ENCODE measurements at places on chromosomes 1 and 21. TPM values are rescaled to one million over a fixed set of nuclear protein-coding genes. Genes with fewer than 3 reads are reported as not detected.

CEPT1 gene
- 28.6 TPM for polyA plus RNA-seq

GDAP2 gene
- polyA plus RNA-seq, result 25.4 TPM

S100A7 gene
- not detected for polyA plus RNA-seq

FOXO6 gene
- not detected for polyA plus RNA-seq

- no peak for DNase-seq
Measured at GRCh38 chr1:89557956-89558355, 33.3 kb downstream of the LRRC8B start.

GRCh38 chr1:220516722-220517042 is 11.3 kb upstream of the MARK1 start:
- no peak for DNase-seq

- DNase-seq, result no peak
Measured at GRCh38 chr21:17796037-17796403, 23.1 kb downstream of the C21orf91 start.

DNA sequence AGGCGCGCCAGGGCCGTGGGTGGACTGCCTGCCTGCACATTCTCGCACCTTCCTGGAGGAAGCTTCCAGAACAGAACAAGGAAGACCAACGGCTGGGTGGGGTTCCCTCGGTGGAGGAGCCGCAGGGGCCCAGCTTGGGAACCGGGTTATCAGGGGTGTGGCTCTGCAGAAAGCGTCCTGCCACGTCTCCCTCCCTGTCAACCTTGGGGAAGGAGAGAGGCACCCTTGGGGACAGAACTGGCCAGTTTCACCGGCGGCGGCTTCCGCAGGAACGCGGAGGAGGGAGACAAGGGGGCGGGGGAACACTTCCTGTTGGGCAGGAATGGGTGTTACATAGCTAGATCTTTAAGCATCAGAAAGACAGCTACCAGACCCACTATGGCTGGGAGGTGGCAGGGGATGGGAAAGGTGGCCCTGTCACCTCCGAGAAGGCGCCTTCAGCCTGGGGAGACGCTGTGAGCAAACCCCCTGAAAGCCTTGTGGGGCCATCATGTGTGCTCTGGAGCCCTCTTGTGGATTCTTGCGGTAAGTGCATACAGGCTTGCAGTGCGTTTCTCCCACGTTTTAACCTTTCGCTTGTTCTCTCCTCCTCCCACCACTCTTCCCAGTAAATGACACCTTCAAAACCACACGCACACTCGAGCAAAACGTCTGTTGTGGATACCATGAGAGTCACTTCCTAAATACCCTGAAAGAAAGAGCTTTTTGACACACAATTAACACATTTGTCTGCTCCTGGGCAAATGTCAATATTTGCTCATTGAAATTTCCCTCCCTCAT is 3.8 kb upstream of the PLEKHA6 start:
- DNase-seq, result peak; percentile 29

All from AG04450 (cell line).